ENCODE measurements at places on chromosomes 4 and X.

DNA sequence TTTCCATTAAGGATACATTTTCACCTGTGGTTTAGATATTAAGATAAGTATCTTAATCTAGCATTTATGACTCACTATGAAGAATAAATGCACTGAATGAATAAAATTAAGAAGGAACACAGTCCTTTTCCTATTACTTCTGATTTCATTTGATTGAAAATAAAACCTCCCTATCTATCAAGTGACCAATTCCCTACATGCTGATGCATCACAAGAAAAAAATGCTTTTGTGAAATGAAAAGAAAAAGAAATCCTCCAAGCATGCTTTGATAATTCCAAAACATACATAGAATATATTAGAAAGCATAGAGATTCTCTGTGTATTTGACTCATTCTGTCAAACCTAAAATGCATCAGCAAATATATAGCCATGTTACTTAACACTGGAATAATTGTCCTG, 37.1 kb downstream of the PCDH10 start:
- DNase-seq = no peak

DNA sequence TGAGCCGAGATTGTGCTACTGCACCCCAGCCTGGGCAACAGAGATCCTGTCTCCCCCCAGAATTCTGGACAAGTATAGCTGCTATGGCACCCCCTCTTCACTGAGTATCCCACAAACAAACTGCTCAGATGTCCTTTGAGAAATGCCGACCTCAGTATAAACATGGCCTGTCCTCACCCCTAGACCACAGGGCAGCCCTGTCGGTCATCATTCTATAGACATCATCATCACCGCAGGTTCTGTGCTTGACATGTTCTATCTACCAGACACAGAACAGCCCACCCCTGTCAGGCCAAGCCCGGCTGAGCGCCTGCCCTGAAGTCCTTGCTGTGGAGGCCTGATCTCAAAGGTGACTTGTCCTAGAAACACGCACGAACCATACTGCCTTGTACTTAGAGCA, 232.9 kb downstream of the DHRSX start:
- no peak for DNase-seq

DNA sequence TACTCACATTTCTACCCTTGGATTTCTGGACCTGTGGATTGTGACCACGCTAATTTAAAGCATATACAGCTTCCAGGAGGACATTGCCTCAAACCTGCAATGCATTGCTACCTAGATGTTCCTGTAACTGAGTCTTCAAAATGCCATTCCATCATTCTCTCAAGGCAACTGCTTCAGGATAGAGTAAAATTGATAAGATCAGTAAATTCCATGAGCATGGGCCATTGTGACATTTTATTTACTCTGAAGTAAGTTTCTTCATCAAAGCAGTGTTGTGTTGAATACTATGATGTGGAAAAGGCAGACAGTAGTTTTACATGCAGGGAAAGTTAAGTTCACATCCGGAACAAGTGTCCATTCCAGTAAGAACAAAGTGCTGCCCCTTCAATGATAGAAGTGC, 991.0 kb downstream of the ARAP2 start:
- no peak for DNase-seq

- DNase-seq = no peak
Observed at GRCh38 chr4:53608649-53609048, 17.4 kb upstream of the LNX1 start.

DNA sequence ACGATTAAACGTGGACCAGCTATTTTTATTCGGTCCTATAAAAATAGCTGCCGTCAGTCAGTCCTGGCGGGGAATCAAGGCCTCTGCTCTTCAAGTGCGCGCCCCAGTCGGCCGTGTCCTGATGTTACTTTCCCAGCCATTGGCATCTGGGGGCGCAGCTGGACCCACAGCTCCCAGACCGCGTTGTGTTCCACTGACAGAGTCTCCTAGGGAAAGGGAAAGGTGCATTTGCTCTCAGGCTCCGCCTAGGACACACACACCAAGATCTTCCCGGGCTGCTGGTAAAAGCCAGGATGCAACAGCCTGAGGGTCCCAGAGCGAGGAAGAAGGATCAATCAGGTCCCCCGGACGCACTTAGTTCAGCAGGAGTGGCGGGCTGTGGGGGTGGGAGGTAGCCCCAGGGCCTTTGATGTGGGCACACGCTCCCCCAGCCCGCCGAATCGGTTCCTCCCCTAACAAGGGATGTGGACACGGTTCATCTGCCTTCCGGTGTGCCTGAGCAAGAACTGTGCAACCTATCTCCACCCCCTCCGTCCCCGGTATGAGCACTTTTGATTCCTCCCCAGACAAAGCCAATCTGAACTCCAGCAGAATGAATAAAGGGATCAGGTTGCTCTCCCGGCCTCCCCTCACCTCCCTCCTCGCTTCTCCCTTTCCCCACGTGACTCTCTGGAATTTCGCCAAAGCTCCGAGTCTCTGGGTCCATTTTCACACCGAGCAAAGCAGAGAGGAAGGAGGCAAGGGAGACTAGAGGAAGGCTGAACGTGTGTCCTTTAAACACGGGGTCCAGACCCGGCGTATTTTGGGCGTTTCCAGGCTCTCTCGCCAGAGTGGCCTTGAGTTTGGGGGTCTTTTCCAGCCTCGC, 626 bp upstream of the FRAS1 start:
- DNase-seq = peak; percentile 94

DNA sequence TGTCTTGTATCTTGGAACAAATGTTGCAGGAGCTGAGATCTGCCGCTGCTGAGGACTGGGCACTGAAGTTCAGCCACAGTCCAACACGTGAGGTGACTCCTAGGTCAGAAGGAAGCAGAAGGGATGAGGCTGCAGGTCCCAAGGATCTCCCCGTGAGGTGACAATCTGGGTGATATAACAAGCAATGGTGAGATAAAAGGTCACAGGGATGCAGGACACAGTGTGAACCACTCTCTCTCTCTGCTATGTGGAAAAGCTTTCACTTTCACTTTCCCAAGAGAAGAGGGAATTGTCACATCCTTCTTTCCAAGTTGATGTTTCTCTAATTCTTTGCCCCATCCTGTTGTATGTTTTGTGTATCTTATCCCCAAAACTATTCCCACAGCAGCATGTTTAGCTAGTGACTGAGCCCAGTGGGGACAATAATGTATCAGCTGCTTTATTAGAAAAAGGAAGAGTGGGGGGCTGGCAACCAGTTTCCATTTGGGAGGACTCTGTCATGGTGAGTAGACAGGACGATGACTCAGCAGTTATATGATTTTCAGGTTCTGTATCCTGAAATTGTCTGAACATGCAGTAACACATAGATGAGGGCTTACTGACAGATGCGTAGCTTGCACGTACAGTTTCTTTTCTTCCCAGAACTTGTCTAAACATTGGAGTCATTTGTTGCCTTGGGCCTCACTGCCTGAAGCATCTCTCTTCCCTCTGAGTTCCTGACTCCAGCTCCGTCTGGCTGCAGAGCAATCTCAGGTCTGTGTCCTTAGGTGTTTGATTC, 1415.8 kb upstream of the TENM3 start:
- peak; percentile 55 for DNase-seq

- no peak for DNase-seq
Observed at GRCh38 chrX:23779025-23779424, 3.9 kb upstream of the SAT1 start.

GRCh38 chr4:122195718-122196117, 43.6 kb downstream of the BLTP1 start:
- no peak for DNase-seq

GRCh38 chr4:15427161-15427560, 672 bp upstream of the C1QTNF7 start:
- peak; percentile 20 for DNase-seq

- DNase-seq = no peak
Observed at GRCh38 chrX:108025954-108026600, 18.8 kb upstream of the VSIG1 start.

DNA sequence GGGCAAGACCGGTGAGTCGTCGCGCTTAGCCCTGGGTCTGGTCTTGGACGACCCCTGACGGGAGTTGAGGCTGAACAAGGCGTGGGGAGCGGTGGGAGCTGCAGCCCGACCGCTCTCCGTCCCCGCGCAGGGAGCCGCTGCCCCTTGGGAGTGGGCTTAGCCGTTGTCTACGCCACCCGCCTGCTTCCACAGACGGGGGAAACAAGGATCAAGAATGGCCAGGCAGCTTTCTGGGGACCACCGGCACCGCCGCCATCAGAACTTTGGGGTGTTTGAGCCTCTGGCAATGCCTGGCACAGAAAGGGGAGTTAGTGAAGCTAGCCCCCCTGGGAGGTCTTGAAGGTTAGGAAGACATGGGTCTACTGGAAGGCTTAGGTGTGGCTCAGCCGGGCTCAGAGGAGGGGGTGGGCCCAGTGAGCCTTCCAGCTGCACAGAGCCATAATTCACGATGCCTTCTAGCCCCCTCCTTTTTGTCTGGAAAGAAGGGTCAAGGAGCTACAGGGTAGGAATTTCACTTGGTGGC, 583 bp downstream of the RASL11B start:
- DNase-seq = no peak

All from tongue (tissue), 3 donors.